OCI-LY7 (cell line): ENCODE measurements at places on chromosomes 4 and X. TPM values are rescaled to one million over a fixed set of nuclear protein-coding genes. Genes with fewer than 3 reads are reported as not detected.
A peak's percentile ranks its signal among the peaks of the same experiment; 100 is the strongest.

The DMP1 gene
- total RNA-seq, result not detected in 2 replicates

The PAGE1 gene
- not detected in 2 replicates for total RNA-seq

The CLNK gene
- total RNA-seq, result 2.0 TPM in 2 replicates

DNA sequence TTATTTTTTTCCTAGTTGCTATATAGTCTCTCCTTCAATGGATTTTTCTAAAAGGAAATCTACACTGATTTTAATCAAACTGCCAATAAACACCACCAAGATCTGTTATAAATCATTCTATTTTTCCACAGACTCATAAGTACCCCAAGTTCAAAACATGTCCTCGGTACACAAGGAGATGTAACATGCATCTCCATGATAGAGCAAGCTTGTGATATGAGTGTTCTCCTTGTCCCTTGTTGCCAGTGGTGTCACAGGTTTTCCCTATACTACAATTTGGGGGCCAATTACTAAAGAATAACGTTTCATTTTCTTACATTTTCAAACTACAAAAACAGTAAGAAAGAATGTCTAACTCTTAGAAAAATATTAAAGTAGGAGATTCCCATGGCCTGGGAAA, 491 bp downstream of the ARHGEF6 start:
- DNase-seq, result no peak

DNA sequence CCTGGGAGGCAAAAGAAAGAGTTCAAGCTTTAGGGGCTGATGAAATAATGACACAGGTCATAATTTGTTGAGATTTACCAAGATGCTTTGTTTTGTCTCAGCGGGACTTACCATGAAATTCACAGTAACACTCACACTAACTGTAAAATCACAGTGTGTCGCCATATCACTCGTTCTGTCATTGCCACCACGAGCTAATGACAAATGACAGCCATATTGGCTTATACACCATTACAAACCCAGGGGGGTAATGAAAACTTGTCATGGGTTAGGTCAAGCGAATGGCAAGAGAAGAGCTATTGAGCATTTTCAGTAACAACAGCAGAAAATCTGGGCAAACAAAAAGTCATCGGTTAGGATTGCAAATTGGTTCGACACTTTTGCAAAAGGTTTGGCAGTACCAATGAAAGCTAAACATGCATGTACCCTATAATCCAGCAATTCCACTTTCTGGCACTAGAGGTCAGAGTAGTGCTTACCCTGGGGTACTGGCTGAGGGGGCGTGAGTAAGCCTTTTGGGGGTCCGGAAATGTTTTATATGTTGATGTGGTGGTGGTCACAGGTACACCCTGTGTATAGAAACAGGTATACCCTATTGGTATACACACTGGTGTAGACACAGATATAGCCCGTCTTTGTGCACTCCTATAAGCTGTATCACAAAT, 83.9 kb upstream of the RAI2 start:
- peak; percentile 32 for DNase-seq

The SRPK3 gene
- not detected in 2 replicates for total RNA-seq

- DNase-seq, result no peak
Observed at GRCh38 chr4:119894650-119895208, 171.9 kb downstream of the MAD2L1 start.

GRCh38 chr4:6692806-6693205, 872 bp upstream of the S100P start:
- no peak for DNase-seq

The ETDB gene
- not detected in 2 replicates for total RNA-seq
